ENCODE measurements at places on chromosomes 1 and 21.
A peak's percentile ranks its signal among the peaks of the same experiment; 100 is the strongest.

DNA sequence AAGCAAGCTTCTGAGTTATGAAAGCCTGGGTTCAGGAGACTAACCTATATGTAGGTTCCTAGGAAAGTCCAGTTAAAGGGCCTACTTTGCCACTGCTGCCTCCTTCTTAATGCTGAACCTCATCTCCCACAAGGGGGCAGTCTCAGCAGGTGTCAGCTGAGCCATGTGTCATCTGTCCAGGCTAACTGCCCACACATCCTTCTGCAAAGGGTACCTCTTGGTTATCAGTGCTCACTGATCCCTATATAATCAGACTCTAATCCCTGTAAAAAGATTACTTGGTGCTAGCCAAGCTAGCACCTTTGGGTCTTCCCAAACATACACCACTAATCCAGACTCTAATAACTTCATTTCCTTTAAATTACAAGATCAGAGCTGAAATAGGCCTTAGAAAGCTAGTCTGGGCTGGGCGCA is 9.0 kb downstream of the PRDX1 start:
- peak; percentile 47 for DNase-seq

- peak; percentile 68 for DNase-seq
Observed at GRCh38 chr1:108897865-108898720, 21.3 kb downstream of the GPSM2 start.

DNA sequence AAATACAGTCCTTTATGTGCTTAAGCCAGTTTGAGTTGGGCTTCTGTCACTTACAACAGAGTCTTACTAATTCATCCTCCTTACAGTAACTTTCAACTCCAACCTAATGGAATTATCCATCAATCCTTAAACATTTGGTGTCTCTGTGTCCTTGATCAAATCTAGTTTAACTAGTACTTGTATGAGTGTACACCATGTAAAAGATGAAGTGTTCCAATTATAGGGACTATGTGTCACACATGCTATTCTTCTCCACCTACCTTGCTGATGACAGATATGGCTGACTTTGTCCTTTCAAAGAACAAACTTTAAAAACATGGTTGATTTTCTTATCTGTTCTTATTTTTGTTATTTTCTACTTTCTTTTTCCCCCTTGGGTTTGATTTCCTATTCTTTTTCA is 60.4 kb upstream of the NBPF3 start:
- no peak for DNase-seq

DNA sequence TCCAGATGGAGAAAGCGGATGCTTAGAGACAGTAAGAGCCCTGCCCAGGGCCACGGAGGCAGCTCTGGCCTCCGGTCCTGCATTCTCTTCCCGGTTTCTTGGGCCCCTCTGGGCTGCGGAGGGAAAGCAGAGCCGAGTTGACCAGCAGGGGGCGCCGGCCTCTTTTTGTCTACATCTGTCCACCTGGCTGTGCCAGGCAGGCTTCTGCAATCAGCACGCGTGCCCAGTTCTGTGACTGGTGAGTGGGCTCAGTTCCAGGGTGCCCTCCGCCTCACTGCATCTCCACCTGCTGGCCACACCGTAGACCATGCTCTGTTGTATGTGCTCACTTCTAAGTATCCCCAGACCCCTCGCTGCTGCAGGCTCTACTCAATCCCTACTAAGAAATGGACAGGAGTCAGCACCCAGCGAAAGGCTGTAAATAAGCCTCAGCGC is 6.7 kb upstream of the HUNK start:
- peak; percentile 72 for DNase-seq

DNA sequence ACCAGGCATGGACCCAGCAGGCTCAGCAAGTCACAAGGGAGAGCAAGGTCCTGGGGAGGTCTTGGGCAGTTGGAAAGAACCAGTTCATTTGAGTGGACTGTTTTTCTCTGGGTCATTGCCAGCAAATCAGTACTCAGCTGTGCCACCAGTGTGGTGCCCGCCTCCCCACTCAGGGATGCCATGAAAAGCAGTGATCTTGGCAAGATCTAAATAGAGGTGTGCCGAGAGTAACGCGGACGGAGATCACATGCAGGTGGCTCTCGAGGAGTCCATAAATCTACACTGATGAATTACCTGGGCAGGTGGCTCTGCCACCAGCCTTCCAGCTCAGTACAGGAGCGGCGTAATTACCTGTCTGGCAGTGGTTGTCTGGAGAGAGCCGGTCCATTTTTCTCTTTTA is 642.2 kb downstream of the PTPRU start:
- DNase-seq = no peak

- no peak for DNase-seq
Observed at GRCh38 chr1:198174297-198174696, 17.5 kb downstream of the NEK7 start.

GRCh38 chr1:242245255-242245654 is 246.4 kb upstream of the MAP1LC3C start:
- DNase-seq = no peak

DNA sequence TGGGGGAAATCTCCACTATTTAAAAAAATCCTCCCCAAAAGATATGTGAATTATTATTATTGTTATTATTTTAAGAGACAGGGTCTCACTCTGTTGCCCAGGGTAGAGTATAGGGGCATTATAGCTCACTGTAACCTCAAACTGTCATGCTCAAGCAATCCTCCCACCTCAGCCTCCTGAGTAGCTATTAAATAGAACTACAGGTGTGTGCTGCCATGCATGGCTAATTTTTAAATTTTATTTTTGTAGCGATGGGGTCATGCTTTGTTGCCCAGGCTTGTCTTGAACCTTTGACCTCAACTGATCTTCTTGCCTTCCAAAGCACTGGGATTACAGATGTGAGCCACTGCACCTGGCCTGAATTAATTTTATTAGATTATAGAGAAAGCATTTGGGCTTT is 116.8 kb downstream of the RABGAP1L start:
- DNase-seq = no peak

DNA sequence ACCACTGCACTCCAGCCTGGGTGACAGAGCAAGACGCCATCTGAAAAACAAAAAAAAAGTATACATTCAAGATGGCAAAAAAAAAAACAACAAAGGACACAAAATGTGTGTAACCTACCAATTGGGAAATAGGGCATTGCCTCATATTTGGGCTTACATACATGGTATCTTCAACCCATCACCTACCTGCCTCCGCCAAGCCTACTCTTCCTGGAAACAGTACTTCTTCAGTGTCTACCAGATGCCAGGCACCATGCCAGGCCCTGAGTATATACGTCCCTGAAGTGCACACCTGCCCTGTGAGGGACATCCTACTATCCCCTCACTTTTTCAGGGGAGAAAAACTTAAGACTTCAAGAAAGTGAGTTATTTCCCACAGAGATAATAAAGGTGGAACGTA is 160.2 kb downstream of the TOMM20 start:
- DNase-seq = no peak

DNA sequence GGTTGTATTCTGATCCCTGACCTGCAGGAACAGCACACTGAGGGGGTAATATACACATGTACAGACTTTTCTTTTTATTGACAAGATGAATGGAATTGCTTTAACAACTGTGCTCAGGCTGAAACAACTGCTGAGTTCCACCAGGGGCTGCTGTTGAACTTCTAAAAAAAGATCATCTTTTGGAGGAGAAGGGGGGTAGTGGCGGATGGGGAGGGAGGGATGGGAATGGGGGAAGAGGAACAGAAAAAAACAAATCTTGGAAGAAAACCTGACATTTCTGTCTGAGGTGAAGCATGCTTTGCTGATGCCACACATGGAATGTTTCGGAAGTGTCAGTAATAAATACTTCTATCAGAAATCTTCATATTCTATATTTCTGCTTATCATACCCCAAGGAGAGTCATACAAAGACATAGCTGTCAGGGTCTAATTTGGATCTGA is 75.0 kb downstream of the RWDD3 start:
- DNase-seq = peak; percentile 34

DNA sequence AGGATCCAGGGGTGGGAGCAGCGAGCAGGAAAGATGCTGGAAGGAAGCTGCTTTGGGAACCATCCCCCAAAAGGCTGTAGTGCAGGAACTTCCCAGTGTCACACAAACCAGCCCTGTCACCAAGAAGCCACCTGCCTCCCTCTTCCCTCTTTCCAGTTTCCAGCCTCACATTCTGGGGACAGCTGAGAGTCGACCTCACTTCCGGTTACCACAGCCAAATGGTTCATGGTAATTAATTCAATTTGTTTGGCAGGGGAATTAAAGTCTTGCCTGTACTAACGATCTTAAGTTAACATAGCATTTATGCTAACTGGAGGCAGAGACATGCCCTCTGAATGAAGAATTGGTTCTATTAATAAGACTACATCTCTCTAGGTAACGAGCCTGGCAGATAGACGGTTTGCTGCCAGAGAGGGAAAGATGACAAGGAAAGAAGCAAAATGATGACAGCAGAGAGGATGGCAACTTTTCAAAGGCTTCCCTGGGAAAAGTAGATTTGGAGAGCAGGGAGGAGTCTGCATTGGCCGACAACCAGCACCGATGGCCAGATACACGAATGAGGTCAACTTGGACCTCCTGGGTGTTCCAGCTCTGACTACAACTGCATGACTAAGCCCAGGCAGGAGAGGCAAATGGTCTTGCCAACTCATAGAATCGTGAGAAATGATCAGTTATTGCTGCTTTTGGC is 64.1 kb downstream of the TMCO4 start:
- peak; percentile 95 for DNase-seq

- no peak for DNase-seq
Observed at GRCh38 chr21:41927727-41928409, 25.9 kb downstream of the C2CD2 start.

DNA sequence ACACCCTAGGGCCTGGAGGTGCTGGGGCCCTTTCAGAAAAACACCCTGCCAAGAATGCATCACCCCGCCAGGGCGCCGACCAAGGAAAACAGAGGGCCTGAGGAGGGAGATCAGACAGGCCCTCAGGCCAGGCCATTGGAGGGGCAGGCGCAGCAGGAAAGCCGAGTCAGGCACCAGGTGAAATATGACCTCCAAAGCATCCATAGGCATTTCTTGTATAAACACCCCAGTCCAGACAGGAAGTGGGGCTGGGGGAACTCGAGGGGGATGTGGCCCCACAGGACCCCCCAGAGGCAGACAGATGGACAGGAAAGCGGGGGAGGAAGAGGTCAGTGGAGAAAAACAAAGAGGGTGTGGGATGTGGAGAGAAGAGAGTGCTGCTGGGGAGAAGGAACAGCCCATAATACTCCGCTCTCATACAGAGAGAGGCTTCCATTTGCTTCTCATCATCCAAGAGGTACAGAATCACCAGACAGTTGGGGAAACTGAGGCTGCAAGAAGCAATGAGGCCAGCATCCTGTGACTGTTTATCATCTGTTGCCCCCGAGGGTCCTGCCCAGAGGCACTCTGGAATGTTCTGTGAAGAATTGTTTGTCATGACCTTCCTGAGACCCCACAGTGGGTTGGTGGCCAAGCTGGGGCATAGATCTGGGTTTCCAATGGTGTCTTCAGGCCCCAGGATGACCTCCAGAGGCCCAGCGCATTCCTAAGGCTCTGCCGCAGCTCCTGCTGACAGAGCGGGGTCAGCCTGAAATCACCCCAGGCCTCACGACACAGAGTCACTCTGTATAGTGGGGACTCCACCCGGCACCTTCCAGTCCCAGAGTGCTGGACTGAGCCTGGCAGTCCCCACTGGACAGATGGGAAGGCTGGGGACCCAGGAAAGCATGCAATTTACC is 18.0 kb downstream of the TRIM62 start:
- DNase-seq = peak; percentile 74

DNA sequence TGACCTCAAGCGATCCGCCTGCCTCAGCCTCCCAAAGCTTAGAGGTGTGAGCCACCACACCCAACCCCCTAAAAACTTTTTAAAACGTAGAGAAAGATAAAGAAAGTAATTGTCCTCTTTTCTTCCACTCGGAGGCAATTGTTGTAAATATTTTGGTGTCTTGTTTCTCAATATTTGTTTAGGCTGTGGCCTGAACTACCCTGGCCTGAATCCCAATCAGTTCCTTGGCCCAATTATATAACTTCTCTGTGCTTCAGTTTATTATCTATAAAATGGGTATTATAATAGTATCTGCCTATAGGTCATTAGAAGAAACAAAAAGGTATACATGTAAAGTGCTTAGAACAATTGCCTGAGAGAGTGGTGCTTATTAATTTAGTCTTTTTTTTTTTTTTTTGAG is 1.8 kb upstream of the ATP5PO start:
- DNase-seq = no peak

DNA sequence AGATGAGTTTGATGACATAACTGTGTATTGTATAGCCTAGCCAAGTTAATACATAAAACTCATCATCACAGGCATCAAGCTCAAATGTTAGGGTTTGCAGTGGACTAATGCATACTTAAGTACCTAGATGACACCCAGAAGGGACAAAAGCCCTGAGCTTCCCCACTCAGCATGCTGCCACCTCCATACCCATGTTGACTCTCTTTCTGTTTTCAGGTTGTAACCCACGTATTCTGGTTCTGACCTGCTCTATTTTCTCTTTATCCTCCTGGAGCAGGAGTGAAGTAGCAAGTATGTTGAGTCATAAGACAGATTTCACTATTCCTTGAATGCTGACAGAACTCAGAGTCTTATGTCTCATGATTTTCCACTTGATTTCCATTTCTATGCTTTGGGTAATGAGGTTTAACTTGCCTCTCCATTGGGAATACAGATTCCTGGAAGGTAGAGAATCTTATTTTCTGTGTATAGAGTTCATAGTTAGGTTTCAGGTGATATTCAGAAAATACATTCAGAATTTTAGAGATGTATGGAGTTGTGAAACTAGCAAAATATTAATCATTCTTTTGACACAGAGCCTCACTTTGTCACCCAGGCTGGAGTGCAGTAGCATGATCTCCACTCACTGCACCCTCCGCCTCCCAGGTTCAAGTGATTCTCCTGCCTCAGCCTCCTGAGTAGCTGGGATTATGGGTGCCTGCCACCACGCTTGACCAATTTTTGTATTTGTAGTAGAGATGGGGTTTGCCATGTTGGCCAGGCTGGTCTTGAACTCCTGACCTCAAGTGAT is 122.5 kb upstream of the KCNJ15 start:
- peak; percentile 9 for DNase-seq

DNA sequence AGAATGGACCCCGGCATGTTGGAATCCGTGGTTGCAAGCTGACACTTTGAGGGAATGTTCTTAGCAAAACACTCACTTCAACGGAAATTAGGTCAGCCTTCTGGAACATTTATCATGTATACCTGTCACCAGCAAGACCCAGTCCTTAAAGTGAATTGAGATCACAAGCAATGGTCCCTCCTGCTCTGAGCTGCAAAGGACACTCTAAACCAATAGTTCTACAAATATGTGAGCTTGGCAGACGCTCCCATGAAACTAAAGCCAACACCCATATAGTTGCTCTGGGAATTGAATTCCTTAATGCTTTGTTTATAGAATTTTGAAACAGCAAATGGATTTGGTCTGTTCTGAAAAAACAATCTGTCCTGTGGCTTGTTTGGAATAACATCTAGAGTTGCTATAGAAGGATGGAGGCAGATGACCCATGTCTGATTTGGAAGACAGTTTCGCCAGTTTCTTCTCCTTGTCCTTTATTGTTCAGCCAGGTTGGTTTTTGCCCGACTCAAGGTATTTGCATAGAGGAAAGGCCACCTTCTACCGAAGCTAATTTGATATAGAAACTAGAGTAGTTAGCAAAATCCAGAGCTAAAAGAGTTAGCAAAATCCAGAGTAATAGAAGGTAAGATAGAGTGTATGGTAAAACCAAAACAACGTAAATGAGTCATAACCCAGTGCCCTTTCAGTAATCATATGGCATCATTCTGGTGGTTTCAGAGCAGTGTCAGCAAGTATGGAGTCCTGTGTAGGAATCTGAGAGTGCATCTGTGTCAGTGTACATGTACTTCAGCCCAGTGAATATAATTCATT is 236.2 kb downstream of the NFIA start:
- DNase-seq = peak; percentile 84

All from fibroblast of upper back skin (primary cell).